Activated CD4-positive, alpha-beta T cell treated with anti-CD3 and anti-CD28 coated beads, Interleukin-2, amount 10 ng/mL, durations not matched to agents 24 days and 14 days (primary cell): ENCODE measurements at places on chromosomes 5 and 9. TPM values are rescaled to one million over a fixed set of nuclear protein-coding genes. Genes with fewer than 3 reads are reported as not detected.

Gene IRX1
- total RNA-seq = not detected in 2 replicates

Gene CARTPT
- not detected in 2 replicates for total RNA-seq

Gene NPR3
- total RNA-seq = 0.07 TPM in 1 of 2 replicates, not detected in the other

Gene CHSY3
- total RNA-seq = not detected in 2 replicates

Gene ZNF483
- 1.8 and 2.2 TPM in 2 replicates for total RNA-seq

Gene GRXCR2
- total RNA-seq = not detected in 2 replicates

Gene GPSM1
- 19.2 and 20.5 TPM in 2 replicates for total RNA-seq

Gene IL13
- 231 and 239 TPM in 2 replicates for total RNA-seq

Gene HMCN2
- not detected in 2 replicates for total RNA-seq

Gene ADAMTSL1
- total RNA-seq = not detected in 2 replicates

Gene DDX4
- total RNA-seq = 0.19 and 0.40 TPM in 2 replicates

Gene OTULIN
- 52.5 and 62.1 TPM in 2 replicates for total RNA-seq

Gene FBXL7
- total RNA-seq = not detected in 2 replicates

Gene LEAP2
- total RNA-seq = 4.7 and 6.0 TPM in 2 replicates

Gene NUP155
- 85.1 and 86.2 TPM in 2 replicates for total RNA-seq
